H7 (cell line): ENCODE measurements at places on chromosomes 4 and X.

DNA sequence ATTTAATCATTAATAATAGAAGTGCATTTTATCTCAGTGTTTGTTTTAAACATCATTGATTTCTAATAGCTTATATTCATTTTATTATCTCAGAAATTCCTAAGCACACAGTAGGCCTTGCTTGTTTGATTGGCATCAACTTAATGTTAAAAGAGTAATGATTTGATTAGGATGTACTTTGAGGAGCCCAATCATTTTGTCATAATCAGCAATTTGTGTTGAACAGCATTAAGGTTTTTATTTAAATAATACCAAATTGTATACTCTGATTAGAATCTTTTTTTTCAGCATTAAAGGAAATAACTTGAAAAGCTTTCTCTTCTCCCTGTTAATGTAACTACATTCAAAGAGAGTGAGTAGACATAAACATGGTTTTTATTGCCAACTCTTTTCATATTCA, 2262.0 kb upstream of the TENM3 start:
- no peak for DNase-seq

- peak; percentile 93 for DNase-seq
Observed at GRCh38 chr4:6408263-6408662, 64.2 kb downstream of the PPP2R2C start.

DNA sequence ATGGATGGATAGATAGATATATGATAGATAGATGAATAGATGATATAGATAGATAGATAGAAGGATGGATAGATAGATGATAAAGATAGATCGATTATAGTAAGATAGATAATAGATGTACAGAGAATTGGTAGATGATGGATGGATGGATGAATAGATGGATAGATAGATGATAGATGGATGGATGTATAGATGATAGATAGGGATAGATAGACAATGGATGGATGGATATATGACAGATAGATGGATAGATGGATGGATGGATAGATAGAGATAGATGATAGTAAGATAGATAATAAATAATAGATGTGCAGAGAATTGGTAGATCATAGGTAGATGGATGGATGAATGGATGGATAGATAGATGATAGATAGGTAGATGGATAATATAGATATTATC, 12.2 kb downstream of the GYG2 start:
- DNase-seq: no peak

DNA sequence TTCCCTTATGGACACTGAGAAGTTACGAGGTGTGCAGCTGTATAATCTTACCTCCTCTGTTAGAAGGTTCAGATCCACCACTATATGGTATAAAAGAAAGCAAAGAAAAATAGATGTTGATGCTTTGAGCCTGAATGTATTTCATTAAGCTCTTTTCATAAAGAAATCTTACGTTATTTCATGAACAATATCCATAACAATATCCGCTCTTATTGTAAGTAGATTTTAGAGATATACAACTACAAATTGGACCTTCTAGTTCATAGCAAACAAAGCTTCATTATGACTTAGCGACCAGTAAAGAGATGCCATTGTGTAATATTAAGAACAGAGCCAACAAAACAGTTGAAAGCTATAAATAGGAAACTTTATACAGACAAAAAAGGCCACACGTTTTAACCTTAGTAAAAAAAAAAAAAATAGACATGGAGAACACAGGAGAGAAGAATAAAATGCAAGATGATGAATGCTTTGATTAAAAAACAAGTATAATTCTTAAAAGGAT, 203.6 kb downstream of the PDGFC start:
- DNase-seq: no peak

- no peak for DNase-seq
Observed at GRCh38 chr4:26299254-26299882, 21.4 kb upstream of the RBPJ start.

- DNase-seq: no peak
Observed at GRCh38 chr4:100109921-100110320, 80.3 kb downstream of the DDIT4L start.
